HFFc6 (cell line): ENCODE measurements at places on chromosomes 2 and 18. TPM values are rescaled to one million over a fixed set of nuclear protein-coding genes. Genes with fewer than 3 reads are reported as not detected.

- DNase-seq, result no peak
Measured at GRCh38 chr2:231955758-231956472, 5.6 kb upstream of the DIS3L2 start.

DNA sequence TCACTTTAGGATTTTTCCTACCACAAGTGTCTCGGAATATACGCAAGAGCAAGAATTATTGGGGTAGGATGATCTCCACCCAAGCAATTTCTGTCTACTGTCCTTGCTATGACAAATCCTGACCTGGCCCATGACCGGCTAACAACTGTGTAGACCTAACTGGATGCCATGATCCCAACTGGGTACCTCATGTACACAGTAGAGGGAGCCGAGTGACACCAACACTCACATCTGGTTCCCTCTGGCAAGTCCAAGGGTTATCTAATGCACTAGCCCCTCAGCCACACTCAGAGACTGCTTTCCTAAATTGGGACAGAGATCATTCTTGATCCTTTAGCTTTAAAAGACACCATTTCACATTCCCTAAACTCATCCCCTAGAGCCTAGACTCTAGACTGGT lies 60.7 kb upstream of the ZNF532 start:
- no peak for DNase-seq

Gene ITGB6
- 0.14 to 0.33 TPM in 2 of 3 replicates, not detected in the other for total RNA-seq

DNA sequence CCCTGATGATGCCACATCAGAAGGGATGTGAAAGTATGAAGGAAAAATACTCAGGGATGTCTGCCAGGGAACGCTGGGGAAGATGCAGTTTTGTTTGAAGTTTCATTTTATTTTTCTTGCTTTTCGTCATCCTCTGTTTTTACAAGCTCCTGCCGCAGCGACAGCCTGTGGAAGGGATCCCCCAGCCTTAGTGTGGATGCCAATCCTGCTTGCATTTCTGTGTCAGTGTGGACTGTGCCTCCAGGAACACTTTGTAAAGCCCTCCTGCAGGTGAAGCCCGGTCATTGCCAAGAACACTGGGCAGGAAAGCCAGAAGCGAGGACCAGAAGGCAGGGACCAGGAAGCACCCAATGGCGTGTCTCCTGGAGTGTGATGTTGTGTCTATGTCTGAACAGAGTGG lies 234.3 kb downstream of the SEPTIN10 start:
- DNase-seq, result no peak

DNA sequence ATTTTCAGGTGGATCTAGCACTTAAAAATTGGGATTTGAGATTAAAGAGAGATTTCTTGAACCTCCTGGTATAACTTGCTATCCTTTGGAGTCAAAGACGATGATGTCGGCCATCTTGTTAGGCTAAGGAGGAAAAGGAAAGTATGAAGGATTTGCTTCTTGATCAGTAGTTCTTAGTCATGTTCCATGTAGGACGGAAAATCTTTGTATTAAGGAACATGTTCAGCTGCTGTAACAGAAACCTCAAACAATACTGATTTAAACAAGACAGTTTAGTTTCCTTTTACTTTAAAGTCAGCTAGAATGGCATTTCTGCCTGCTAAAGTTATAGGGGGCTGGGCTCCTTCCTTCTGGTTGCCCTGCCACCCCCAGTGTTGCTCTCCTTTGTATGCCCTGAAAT lies 56.4 kb upstream of the MGAT5 start:
- no peak for DNase-seq

- peak; percentile 51 for DNase-seq
Measured at GRCh38 chr2:207148020-207148419, 17.7 kb downstream of the KLF7 start.

- no peak for DNase-seq
Measured at GRCh38 chr18:24002479-24002878, 12.1 kb upstream of the TTC39C start.

GRCh38 chr2:47257946-47258348 lies 102.8 kb upstream of the STPG4 start:
- no peak for DNase-seq

DNA sequence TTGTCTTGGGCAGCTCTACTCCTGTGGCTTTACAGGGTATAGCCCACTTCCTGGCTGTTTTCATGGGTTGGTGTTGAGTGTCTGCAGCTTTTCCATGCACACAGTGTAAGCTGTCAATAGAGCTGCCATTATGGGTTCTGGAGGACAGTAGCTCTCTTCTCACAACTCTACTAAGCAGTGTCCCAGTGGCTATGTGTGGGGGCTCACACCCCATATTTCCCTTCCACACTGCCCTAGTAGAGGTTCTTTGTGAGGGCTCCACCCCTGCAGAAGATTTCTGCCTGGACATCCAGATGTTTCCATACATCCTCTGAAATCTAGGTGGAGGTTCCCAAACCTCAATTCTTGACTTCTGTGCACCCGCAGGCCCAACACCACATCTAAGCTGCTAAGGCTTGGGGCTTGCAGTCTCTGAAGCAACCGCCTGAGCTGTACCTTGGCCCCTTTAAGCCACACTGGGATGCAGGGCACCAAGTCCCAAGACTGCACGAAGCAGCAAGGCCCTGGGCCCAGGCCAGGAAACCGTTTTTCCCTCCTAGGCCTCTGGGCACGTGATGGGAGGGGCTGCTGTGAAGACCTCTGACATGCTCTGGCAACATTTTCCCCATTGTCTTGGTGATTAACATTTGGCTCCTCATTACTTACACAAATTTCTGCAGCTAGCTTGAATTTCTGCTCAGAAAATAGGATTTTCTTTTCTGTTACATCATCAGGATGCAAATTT lies 9.4 kb downstream of the ELAC1 start:
- no peak for DNase-seq

Gene BOLL
- total RNA-seq, result not detected in 3 replicates

DNA sequence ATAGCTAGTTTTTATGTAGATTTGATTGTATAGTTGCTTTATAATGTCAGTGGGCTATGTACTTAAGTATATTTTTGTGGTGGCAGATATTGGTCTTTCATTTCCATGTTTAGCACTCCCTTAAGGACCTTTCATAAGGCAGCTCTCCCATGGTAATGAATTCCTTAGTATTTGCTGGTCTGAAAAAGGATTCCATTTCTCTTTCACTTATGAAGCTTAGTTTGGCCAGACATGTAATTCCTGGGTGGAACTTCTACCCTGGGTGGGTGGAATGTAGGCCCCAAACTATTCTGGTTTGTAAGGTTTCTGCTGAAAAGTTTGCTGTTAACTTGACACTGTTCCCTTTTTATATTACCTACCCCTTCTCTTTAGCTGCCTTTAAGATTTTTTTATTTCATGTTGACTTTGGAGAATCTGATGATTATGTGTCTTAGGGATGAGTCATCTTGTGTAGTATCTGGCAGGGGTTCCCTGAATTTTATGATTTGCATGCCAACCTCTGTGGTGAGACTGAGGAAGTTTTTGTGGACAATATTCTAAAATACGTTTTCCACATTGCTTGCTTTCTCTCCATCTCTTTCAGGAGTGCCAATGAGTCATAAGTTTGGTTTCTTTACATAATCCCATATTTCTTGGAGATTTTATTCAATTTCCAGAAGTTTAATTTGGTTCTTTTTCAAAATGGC lies 65.4 kb upstream of the VRK2 start:
- peak; percentile 67 for DNase-seq

- DNase-seq, result no peak
Measured at GRCh38 chr2:181239201-181239799, 217.9 kb upstream of the ITGA4 start.

GRCh38 chr2:119170504-119170903 lies 12.0 kb upstream of the C1QL2 start:
- no peak for DNase-seq

Gene PLA2R1
- total RNA-seq, result 3.2 to 6.1 TPM (median 5.1 TPM) in 3 replicates

GRCh38 chr2:1826226-1826905 lies 82.1 kb upstream of the PXDN start:
- no peak for DNase-seq
